ENCODE measurements at places on chromosomes 5 and 9.

DNA sequence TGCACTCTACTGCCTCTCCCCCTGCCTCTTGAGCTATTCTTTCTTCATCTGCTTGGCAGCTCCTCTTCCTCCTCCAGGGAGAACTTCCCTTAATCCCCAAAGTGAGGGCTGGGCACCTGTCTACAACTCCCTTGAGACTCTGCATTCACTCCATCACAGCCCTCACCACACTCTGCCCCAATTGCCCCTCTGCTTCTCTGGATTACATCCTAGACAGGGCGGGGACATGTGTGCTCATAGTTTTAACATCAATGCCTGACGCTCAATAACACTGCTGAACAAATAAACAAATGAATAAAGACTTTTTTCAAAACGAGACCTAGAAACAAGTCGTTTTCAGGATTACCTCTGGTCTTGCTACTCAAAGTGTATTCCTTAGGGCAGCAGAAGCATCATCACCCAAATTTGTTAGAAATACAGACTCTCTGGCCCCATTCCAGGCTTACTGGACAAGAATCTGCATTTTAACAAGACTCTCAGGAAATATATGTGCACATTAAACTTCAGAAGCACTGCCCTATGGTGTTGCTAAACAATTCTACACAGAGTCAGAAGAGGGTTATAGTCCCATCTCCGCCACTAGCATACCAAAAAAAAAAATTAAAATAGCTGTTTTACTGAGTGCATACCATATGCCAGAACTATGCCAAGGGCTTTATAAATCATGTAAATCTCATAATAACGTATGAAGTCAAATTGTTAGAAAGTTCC, 115.6 kb downstream of the CDK5RAP2 start:
- no peak for DNase-seq

DNA sequence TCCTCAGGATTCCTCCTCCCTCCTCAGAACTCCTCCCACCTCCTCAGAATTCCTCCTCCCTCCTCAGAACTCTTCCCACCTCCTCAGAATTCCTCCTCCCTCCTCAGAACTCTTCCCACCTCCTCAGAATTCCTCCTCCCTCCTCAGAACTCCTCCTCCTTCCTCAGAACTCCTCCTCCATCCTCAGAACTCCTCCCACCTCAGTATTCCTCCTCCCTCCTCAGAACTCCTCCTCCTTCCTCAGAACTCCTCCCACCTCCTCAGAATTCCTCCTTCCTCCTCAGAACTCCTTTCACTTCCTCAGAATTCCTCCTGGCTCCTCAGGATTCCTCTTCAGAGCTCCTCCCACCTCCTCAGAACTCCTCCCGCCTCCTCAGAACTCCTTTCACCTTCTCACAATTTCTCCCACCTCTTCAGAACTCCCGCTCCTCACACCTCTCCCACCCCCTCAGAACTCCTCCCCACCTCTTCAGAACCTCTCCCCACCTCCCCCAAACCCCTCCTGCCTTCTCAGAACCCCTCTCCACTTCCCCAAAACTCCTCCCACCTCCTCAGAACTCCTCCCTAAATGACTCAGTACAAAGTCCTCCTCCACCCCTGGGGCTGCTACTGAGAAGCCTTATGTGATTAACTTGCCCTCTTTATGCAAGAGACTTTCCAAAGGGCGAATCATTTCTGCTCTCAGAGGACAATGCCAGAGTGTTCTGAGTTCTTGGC, 23.2 kb downstream of the SLC46A2 start:
- no peak for DNase-seq

DNA sequence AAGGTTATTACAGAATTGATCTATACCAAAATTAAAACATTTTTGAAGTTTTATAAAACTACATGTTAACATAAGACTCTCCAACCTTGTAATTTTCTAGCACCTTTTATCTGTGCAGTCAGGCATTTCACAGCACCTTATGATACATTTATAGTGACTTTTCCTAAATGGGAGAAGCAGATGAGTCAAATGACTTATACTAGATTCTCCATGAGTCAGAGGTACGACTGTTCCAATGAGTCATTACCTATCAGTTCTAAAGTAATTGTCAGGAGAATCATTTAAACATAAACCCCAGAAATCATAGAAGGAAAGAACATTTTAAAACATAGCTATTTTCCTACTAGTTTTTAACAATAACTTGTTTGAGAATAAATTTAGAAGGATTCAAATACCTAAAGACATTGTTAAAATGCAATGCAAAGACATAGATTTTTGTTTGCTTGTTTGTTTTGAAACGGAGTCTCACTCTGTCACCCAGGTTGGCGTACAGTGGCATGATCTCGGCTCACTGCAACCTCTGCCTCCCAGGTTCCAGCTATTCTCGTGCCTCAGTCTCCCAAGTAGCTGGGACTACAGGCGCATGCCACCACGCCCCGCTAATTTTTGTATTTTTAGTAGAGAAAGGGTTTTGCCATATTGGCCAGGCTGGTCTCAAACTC, 34.7 kb upstream of the DMXL1 start:
- no peak for DNase-seq

- DNase-seq = no peak
Observed at GRCh38 chr5:155844542-155844941, 482.4 kb upstream of the SGCD start.

DNA sequence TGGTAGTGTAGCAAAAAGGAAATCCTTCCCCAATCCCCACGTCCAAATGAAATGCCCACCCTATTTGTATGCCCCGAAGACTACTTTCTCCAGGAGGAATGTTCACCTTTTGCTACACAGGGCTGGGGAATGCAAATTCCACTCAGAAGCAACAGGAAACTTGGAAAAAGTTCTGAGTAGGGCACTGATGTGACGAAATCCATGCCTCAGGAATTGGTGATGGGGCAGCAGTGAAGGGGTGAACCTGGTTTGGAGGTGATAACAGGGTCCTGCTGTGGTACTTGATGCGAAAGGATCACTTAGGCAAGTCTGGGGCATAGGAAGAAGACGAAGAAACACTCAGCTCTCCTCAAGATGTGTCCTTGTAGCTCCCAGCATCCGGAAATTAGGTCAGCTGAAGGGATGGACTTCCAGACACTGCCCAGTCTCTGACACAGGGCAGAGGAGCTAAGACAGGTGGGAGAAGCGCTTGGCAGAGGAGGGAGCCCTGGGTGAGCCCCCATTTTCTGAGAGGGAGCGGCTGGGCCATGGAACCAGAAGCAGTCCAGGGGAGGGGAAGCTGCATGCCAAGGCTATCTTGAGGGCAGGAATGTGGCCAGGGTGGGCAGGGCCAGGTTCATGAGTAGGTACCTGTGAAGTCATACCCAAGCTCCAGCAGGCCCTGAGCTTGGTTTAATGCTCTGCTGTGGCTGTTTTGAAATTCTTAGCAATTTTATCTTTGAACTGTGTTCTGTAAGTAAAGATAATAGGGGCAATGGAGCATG, 22.2 kb upstream of the MVB12B start:
- DNase-seq = no peak

- no peak for DNase-seq
Observed at GRCh38 chr5:114447084-114447773, 85.4 kb downstream of the KCNN2 start.

- DNase-seq = no peak
Observed at GRCh38 chr9:126935630-126936029, 21.0 kb downstream of the RALGPS1 start.

DNA sequence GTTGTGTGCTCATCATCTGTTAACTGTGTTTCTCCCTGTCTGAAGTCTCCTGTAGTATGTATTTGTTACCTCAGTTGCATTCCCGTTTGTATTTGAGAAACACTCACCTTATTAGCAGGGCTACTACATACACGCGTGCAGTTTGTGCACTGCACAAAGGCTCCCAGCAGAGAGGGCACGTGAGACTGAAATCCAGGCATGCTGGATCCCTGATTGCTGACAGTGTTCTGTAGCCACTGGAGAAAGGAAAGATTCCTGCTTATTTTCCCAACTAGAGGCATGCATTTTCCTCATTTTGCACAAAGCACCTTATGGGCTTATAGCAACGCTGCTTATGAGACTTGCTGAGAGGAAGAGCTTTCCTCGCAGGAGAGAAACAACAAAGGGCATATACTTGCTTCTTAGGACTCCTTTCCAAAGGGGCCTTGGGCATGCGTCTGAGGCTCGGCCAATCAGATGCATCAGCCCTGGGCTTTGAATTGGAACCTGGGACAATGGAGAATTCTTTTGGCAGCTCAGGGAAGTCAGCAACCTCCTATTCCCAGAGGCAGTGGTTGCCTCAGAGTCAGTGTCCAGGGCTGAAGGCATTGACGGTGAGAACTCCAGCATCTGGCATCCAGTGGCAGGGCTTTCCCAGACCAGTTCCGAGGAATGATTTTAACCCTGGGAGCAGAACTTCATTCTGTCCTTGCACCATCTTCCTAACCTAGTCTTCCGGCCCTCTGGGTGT, 9.9 kb upstream of the MEGF10 start:
- no peak for DNase-seq

DNA sequence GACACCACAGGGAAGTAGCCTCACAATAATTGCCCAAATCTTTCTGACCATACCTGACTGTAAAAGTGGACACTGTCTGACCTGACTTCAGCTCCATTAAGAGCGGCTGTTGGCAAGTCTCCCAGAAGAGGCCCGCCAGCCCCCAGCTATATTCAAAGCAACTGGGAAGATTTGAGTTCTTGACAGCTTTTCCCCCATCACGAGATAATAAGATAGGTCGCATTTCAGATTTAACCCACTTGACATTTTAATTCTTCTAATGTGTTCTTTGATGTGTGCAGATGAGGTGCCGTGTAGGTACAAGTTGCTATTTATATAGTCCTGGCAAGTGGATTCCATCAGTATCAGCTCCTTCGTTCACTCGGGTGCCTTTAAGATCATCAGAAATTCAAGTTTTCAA, 345.7 kb downstream of the DRD1 start:
- DNase-seq = no peak

- no peak for DNase-seq
Observed at GRCh38 chr5:164721116-164721515, 1215.7 kb downstream of the MAT2B start.

All from hippocampal formation (tissue), 2 donors.